ENCODE measurements at places on chromosomes 3 and 15.
A peak's percentile ranks its signal among the peaks of the same experiment; 100 is the strongest.

DNA sequence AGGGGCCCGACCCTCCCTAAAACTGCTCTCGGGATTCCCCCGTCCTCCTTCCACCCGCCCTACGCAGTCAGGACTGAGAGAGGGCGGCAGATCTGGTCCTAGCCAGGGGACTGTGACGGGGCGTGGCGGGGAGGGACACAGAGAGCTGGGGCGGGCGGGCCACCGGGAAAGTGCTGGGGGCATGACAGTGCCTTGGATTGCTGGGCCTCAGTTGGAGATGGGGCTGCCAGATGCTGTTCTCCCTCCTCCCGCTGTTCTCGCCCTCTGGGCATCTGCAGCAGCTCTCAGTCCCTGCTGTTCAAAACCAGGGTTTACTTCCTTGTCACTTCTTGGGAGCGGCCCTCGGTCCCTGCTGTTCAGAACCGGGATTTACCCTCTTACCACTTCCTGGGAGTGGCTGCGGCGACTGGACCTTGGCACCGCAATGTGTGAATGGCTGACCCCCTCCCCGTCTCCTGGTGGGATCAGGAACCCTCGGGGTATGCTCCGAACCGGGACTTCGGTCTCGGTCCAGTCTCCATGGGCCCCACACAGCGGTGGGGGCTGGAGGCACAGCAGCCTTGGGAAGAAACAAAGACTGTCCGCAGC lies 1.8 kb upstream of the RPP25 start:
- DNase-seq: peak; percentile 52

- no peak for DNase-seq
Observed at GRCh38 chr3:187208159-187208558, 10.9 kb downstream of the RTP1 start.

GRCh38 chr15:87267798-87268197 lies 988.7 kb downstream of the NTRK3 start:
- no peak for DNase-seq

GRCh38 chr15:59298225-59298853 lies 74.3 kb downstream of the MYO1E start:
- no peak for DNase-seq

GRCh38 chr3:148214705-148215104 lies 483.0 kb upstream of the AGTR1 start:
- DNase-seq: no peak

DNA sequence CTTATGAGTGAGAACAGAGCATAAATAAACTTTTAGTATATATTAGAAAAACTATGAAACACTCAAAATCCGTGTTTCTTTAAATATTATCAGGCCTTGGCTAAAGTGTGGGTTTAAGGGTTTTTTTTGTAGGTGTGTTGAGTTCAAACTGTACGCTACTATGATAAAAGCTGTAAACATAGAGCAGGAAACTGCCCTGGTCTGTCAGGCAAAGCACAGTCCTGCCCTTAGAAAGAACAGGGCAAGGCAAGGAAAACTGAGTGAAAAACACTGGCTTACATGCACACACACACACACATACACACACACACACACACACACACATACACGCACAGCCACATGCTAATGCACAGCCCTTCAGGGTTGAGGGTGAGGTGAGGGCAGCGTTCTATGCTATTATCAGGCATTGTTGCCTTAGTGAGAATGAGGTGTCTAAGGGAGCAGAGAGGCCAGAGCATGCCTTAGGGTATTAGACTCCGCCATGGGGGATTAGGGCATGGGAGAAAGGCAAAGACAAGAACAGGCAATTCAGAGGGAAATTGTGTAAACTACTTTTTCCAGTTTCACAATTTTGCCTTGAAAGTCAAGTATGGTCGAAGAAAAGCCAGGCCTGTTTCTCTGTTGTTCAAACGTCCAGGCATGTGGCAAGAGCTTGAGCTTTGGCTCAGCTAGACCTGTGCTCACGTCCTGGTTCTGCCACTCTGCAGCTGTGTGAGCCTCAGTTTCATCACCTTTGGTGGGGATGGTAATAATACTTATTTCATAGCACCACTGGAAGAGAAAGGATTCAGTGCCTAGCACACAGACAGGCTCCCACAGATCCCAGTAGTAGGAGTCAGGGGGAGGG lies 36.3 kb upstream of the TPM1 start:
- no peak for DNase-seq

GRCh38 chr3:107065094-107065861 lies 312.0 kb upstream of the CCDC54 start:
- peak; percentile 5 for DNase-seq

- no peak for DNase-seq
Observed at GRCh38 chr3:110126065-110126464, 788.7 kb upstream of the DPPA4 start.

GRCh38 chr15:92146511-92147150 lies 247.1 kb upstream of the ST8SIA2 start:
- DNase-seq: no peak

- no peak for DNase-seq
Observed at GRCh38 chr3:111269777-111270176, 198.2 kb downstream of the NECTIN3 start.

DNA sequence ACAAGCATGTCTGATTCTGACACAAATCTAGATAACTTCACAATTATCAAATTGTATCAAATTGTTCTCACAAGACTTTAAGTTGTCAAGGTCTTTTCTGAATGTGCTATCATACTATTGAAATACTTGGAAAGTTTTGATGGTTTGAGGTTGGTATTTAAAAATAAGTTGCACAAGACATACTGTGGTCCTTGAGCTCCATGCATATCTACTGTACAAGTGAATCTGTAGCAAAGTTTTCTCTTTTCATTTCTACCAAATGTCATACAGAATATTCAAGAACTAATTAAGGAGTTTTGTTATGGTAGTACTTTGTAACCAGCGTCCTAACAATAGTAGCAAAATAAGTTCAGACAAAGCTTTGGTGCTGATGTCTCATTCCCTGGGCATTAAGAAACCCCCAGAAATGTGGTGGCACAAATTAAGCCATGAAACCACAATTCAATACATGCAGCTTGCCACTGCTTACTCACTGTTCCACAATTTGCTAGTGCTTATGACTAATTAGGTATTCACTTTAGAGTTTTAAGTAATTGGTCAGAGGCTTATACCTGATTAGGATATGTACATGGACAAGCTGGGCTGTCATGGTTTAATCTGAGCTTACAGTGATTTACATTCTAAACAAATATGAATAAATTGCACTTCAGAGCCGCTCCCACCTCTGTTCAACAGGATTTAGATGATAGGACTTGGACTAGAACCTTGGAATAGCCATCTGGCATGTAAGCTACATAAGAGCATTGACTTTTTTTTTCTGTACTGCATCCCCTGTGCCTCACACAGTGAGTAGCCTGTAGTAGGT lies 8.8 kb downstream of the TBC1D23 start:
- no peak for DNase-seq

- DNase-seq: no peak
Observed at GRCh38 chr3:8621872-8622271, 22.7 kb downstream of the SSUH2 start.

DNA sequence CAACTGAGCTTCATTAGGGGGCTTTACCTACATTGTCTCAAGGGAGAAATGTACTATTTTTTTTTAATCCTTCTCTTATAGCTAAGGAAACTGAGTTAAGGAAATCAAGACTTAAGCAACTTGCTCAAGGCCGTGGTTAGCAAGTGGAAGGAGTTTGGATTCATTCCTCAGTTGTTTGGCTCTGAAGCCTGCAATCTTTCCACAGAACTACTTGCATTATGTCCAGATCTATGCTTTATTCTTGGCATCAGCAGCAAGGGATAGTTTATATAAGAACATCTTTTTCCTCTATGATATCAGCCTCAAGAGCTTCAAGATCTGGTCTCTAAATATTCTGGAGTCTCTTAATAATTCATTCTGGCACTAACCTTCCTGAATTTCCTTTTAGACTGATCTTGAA lies 182.4 kb downstream of the SV2B start:
- DNase-seq: no peak

DNA sequence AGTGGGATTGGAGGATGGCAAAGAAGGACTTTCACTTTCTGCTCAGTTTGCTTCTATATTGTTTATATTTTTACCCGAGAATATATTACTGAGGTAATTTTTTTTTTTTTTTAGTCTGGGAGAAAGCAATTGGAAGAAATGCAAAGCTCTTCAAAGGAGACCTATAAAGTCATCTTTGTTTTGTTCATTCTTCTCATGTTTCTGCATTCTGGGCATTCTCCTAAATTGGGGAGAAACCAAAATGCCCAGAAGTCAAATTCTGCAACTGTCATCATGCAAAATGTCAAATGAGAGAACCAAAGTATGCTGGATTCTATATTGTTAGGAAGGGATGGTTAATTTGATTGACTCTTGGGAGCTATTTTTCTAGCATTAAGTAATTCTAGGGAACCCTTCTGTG lies 168.3 kb upstream of the TSC22D2 start:
- DNase-seq: no peak

- no peak for DNase-seq
Observed at GRCh38 chr3:185766329-185767001, 58.4 kb downstream of the IGF2BP2 start.

- no peak for DNase-seq
Observed at GRCh38 chr3:193391902-193392301, 13.3 kb upstream of the ATP13A5 start.

GRCh38 chr3:129382366-129382765 lies 46.1 kb downstream of the EFCAB12 start:
- DNase-seq: no peak

DNA sequence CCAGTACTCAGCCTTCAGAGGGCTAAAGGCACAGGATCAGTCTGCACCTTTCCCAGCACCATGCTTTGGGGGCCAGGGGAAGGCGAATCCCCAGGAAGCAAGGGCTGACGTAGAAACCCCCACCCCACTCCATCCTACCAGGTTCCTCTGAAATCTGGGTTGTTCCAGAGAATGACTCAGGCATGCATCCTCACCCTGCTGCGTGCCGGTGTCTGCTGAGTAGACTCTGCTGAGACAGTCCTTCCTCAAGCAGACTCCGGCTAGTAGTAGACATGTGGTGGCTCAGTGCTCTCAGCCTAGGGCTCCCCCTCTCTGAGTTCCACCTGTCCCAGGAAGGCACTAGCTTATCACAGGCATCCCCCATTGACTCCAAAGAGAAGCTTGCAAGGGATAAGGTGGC lies 9.0 kb downstream of the TMEM43 start:
- no peak for DNase-seq

DNA sequence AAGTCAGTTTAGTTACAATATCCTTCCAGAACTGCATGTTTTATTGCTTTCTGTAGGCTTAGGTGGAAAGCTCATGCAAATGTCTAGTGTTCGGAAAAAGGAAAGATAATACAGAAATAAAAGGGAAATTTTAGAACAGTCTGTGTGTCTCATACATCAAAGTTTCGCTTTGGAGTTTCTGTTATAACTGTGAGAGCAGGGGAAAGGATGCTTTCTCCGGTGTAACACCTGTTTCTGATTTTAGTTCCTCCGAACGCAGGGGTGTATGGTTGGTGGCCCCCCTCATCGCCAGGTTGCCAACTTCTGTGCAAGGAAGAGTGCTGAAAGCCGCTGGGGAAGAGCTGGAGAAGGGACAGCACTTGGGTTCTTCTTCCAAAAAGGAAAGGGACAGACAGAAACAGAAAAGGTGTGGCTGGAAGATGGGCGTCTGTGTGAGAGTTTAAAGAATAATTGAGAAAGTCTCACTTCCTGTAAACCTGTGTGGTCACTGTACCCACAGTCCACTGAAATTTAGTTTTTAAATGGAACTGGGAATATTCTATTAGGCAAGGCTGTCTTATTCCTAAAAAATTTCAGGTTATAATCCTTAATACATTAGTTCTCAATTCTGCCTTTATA lies 6.7 kb downstream of the P2RY12 start:
- DNase-seq: no peak

DNA sequence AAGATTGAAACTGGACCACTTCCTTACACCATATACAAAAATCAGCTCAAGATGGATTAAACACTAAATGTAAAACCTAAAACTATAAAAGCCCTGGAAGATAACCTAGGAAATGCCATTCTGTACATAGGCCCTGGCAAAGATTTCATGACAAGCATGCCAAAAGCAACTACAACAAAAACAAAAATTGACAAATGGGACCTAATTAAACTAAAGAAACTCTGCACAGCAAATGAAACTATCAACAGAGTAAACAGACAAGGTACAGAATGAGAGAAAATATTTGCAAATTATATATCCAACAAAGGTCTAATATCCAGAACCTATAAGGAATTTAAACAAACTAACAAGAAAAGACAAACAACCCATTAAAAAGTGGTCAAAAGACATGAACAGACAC lies 173.1 kb upstream of the CCDC54 start:
- no peak for DNase-seq

- DNase-seq: no peak
Observed at GRCh38 chr15:72060687-72061250, 57.2 kb downstream of the MYO9A start.

DNA sequence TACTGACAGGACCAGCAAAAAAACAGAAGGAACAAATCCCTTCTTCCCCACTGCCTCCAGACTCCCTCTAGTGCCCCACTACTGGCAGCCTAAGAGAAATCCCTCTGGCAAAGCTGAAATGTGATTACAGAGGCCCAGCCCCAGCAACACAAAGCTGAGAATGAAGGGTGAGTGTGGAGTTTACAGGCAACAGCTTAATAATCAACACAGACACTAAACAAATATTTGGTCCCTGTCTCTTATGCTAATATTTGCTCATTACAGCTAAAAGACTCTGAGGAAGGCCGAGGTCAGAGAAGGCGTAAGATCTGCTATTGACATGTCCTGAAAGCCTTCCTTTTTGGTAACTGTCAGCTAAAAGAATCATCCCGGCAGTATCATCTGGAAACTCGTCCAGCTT lies 308.5 kb upstream of the RASGRP1 start:
- DNase-seq: no peak

GRCh38 chr3:116897382-116897781 lies 187.8 kb downstream of the TUSC7 start:
- DNase-seq: no peak

DNA sequence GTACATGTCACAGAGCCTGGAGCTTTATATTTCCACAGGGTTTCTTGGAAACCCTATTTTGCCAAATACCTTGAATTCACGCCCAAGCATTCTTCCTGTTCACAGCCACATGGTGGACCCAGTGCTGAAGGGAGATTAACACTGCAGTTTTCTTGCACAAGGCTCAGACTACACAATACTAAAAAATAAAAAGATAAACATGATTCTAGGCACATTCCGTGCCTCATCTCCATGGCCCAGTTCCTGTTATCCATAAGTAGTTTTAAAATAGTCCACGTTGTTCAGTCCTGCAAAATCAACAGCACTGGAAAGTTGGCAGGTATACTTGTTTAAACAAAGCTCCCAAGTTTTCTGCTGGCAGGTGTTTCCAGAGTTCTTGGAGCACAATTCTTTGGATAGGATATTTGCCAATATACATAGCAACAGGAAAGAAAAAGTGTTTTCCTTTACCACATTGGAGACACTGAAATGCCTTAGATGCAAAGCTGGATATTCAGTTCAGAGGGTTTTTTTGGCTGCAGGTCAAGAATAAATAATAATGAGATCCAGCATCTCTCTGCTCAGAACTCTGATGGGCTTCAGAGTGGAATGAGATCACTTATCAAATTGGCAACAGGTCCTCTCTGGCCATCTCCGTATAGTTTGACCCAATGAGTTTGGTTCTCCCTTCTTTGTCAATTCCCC lies 88.1 kb upstream of the TGFBR2 start:
- DNase-seq: no peak
